ENCODE measurements at places on chromosomes 2 and 18.

DNA sequence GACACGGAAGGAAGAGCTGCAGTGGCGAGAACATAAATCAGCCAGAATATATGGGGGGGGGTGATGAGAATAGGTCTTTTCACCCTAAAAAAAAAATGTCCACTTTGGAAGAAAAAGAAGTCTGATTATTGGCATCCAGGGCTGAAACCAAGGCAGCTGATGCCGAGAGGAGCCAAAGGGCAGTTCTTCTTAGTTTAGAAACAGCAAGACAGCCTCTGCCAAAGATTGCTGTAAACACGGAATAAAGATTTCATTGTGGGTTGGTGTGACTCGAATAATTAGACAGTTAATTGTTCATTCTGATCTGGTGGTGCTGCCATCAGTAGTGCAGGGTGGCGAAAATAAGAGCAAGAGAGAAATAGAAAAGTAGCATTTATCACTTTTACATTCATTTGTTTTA lies 3.5 kb downstream of the CDH20 start:
- DNase-seq, result no peak

DNA sequence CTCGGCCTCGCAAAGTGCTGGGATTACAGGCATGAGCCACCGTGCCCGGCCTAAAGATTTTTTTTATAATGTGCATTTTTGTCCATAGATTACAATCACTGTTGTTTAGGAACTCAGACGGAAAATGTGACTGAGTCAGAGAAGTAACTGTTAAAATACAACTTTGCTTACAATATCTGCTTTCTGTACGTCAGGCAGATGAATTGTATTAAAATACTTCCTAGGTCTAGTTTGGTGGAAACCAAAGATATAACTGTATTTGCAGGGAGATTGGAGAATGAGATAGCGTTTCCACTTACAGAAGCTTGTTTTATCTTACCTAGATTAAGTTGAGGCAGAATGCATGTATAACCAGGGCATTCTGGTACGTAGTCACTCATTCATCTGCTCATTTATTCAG lies 36.7 kb downstream of the ASAP2 start:
- no peak for DNase-seq

GRCh38 chr2:127154396-127154795 lies 47.4 kb upstream of the BIN1 start:
- DNase-seq, result no peak

DNA sequence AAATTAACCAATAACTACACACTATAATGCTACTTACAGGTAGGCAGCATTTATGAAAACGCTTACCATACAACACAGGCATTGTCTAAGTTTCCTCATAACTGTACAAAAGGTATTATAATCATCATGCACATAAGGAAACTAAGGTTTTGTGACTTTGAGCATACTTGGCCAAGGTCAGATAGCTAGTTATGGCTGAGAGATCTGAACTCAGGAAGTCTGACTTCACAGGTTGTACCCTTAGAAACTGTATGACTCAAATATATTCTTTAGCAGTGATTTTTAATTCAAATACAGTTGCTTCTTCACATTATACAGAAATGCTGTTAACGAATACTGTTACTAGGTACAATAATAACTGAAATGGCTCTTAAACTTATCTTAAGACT lies 89.3 kb downstream of the TRIP12 start:
- no peak for DNase-seq

DNA sequence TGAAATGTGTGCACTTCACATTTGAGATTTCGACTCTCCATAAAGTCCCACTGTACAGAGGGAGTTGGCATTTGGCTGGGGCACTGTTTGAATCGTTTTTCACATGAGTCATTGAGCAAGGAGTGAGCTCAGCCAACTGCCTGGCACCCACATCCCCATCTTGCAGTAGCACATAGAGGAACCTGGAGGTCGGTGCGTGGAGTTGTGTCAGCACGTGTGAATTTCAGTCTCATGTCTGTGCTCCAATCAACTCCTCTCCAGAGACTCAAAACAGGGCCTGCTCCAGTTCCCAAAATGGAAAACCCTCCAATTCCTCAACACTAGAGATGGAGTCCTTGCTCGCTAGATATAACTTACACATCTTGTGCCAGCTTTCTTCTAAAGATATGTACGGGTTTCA lies 126.8 kb upstream of the CAPN13 start:
- no peak for DNase-seq

DNA sequence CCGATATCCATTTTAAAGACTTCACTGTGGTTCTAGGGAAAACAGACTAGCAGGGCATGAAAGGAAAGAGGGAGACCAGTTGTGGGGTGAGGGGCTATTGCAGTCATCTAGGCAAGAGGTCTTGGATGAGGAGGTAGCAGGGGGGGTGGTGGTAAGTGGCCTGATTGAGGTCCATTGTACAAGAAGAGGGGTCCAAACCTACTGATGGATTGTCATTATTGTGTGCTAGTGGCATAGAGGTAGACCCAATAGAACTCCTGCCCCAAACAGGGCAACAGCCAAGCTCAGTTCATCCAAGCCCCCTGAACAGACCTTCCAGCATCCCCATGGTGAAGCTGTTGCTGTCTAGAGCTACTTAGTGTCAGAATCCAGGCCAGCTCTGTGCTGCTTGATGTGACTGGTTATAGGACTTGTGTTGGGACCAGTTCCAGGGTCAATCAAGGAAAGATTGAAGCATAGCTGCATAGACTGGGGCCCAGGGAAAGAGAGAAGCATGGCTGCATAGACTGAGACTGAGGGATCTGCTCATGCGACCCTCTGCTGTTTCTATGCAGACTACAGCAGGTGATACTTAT lies 7.0 kb downstream of the ASAP2 start:
- no peak for DNase-seq

- no peak for DNase-seq
Observed at GRCh38 chr2:133345638-133346037, 222.6 kb downstream of the NCKAP5 start.

DNA sequence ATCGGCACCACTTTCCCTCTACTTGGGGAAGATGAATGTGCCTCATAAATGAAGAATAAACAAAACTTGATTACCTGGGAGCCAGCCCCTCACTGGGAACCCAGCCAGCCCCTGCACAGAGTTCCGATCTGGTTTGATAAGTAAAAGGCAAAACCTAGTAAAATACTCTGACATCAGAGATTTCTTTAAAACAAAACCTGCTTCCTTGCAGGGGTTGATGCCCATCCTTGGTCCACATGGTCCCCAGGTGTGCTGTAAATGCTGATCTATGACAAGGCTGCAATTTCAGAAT lies 218.8 kb upstream of the APCDD1 start:
- DNase-seq, result no peak

GRCh38 chr2:17539611-17540092 lies 844 bp upstream of the VSNL1 start:
- no peak for DNase-seq

DNA sequence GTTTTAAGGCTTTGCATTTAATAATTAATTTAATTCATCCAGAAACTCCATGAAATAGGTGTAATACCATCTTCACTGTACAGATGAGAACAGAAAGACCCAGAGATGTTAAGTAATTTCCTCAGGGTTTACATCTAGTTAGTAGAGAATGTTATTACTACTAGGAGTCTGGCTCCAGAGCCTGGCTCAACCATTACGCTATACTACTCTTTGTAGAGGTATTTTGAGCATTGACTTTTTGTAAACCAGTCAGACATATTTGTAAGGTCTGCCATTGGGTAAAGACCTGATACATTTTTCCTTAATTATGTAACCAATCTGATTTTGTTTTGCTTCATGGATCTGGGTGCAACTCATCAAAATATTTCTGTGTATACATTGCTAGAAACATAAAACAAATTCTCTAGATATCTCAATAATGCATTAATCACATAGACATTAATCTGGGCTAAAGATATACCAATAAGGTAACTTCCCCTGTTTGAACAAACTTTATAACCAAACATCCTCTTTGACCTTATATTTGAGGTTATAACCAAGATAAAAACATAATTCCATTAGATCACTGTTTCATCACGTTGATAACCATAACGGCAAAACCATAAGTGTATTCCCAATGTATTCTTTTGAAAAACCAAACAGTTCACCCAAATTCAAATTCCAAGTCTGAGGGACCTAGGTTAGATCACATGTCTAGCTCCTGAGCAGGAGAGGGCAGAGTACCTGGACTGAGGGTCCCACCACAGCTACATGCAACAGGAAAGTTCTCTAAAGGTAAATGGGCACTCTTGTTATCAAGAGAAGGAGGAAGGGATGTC lies 135.0 kb downstream of the IKZF2 start:
- DNase-seq, result no peak

DNA sequence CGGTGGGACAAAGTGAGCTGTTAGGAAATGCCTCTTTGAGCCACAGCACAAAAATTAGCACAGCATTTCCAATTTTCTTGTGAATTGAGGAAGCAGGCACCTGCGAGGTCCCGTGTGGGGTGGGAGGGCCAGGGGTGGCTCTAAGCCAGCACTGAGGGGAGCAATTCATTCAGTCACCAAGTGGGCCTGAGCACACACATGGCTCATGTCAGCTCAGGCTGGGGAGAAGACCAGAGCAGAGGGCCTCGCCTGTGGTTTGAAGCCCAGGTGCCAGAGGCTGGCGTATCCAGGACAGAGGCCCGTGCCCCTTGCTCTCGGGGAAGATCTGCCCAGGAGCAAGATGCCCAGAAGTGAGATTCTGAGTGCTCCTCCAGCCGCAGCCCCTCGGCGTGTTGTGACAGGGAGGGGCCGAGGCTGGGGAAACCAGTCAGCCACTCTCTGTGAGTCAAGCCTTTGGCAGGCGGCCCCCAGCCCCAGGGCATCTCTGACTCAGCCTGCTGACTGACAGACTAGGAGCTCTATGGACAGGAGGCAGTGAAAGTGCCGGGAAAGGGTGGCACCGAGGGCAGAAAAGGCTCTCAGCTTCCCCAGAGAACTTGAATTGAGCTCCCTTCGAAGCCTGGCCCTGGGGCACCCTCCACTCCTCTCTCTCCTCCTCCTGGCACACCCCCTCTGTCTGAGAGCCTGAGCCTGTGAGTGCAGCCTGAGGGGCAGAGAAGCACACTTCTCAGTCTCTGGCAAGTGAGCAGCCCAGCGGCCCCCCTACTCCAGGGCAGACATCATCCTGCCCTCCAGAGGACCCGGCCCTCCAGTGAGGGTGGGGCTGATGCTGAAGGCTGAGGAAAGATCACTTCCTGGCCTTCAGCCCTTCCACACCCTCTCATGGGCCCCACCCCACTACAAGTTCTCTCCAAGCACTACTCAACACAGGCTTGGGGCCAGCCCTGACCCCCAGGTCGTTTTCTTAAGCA lies 32.3 kb downstream of the CYP26B1 start:
- no peak for DNase-seq

GRCh38 chr2:105248316-105249070 lies 7.0 kb downstream of the GPR45 start:
- no peak for DNase-seq

DNA sequence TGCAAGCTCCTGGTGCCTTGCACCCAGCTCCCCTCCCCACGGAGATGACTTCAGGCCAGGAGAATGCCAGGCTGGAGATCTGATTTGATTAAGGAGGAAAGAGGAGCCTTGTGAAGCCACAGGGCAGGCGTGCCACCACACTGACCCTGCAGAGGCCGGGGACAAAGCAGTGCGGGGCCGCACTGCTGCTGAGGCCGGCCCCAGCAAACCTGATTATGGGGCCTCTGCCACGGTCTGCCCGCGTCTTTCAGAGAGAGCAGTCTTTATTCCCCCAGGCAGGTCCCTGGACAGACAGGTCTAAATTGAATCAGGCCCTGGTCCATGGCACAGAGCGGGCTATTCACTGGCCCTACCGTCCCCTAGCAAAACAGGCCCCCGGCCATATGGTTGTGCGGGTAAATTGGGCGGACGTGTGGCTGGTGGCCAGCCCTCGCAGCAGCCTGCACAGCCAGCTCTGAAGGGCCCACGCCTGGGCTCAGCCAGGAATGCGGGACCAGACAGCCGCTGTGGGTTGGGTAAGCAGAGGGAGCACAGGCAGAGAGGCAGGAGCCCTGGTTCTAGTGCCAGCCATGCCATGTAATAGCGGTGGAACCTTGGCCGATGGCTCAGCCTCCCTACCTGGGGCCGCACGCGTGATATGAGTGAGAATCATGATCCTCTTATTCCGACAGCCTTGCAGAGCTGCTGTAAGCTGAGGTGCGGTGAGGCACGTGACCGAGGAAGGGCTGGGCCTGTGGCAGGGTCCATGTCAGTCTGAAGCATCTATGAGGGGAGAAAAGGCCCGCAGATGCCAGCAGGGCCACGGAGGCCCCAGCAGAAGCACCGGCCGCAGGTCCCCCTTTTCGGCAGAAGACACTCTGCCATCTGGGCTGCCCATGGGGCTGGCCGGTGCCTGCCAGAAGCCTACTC lies 97.3 kb upstream of the MYCN start:
- DNase-seq, result no peak

DNA sequence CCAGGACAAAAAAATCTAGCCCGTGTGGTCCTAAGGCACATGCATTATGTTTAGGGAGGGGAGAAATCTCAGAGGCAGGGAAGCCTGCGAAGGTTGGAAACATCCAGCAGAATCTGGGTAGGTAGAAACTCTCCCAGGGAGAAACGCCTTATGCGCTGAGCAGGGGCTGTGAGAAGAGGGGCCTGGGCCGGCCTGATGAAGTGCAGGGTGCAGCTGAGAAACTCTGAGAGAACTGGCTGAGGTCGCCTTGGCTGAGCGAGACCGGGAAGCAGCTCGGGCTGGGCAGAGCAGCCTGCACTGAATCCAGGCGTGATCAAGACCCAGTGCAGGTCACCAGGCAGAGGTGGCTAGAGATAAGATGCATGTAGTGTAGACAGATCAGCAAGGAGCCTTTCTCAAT lies 15.1 kb downstream of the CHMP1B start:
- no peak for DNase-seq

DNA sequence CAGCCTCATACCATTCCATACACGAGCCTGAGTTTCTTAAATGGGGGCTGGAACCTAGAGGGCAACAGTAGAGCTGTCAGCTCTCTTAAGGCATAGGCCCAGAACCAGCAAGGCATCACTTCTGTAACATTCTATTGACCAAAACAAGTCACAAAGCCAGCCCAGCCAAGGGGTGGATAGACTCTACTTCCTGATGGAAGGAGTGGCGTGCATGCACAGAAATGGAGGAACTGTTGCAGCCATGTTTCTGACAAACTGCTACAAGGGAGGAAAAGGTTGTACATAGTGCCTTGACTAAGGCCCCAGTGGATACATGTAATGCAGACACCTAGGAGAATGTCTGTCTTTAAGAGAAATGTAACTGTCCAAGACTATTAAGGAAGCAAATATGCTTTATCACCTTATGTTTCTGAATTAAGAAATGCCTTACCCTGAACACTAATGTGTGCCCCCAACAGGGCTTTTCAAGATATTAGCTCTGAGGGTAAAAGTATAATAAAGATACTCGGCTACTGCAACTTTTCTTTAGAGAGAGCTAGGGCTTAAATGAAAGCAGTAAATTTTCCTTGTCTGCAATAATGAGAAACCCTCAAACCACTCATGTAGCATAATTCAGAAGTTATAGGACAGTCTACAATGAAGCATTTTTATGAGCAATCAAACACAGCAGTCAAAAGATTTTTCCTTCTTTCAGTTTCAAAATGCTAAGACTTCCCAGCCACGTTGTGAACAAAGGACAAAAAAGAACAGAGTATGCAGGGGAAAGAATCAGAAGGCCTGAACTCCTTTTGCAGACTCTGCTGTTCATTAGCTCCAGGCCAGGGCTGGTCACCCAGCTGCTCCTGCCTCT lies 35.1 kb upstream of the CDC42EP3 start:
- no peak for DNase-seq

GRCh38 chr2:45114221-45114955 lies 105.1 kb upstream of the SIX2 start:
- DNase-seq, result no peak

All from activated T-cell treated with anti-CD3 and anti-CD28 coated beads, Interleukin-2, amount 50 U/mL, for 24 hours (primary cell).